ENCODE measurements at places on chromosomes 6 and 20. TPM values are rescaled to one million over a fixed set of nuclear protein-coding genes. Genes with fewer than 3 reads are reported as not detected.

ERVFRD-1 gene
- total RNA-seq = not detected

BANF2 gene
- not detected for total RNA-seq

SLC35D3 gene
- total RNA-seq = not detected

MAFB gene
- total RNA-seq = 9.4 TPM

PPIL1 gene
- total RNA-seq = 30.7 TPM
